ENCODE measurements at places on chromosomes 2 and 18.

DNA sequence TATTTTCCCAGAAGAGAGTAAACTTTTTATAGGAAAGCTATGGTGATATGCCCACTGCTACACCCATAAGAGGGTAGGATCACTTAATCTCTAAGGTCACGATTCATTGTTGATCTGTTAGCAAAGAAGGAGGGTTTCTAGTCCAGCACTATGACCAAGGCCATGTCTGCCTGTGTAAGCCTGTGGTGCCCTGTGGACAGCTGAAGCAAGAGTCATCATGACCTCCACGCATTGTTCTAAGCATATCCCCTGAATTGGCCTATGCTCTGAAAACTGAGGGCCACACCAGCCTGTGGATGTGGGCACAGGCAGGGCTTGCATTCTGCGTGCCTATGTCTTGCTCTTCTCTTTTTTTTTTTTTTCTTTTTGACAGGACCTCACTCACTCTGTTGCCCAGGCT, 89.8 kb upstream of the SMIM21 start:
- no peak for DNase-seq

DNA sequence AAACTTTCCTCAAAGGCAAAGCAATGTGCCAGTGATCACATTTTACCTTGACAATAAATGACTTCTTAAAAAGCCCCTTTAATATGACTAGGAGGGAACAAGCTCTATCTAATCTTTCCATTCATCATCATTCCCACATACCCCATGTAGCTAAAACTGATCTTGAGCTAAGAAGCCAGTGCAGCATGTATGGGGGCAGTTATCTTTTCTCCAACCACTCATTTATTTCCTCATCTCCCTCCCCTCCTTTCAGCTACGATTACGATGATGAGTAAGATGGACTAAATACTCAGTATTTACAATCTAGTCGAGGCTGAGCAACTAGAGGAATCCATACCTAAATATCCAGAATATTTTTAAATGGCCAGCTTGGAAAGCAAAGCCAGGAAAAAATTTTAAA, 35.5 kb downstream of the PNO1 start:
- no peak for DNase-seq

DNA sequence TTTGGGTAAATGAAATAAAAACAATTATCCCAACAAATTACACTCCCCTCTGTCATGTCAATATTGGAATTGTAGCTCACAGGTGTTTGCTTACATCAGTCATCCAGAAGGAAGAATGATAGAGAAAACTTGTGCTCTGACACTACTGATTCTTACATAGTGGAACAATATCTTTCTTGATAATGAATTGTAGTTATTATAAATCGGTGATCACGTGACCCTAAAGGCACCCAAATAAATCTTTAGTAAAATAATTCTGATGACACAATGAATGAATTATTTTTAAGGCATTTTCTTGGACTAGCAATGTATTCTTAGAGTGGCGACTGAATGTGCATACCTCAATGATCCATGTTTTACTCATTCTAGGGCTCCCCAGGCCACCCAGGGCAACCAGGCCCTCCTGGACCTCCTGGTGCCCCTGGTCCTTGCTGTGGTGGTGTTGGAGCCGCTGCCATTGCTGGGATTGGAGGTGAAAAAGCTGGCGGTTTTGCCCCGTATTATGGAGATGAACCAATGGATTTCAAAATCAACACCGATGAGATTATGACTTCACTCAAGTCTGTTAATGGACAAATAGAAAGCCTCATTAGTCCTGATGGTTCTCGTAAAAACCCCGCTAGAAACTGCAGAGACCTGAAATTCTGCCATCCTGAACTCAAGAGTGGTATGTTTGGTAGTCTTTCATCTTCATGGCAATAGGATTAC, 34.5 kb downstream of the COL3A1 start:
- no peak for DNase-seq

DNA sequence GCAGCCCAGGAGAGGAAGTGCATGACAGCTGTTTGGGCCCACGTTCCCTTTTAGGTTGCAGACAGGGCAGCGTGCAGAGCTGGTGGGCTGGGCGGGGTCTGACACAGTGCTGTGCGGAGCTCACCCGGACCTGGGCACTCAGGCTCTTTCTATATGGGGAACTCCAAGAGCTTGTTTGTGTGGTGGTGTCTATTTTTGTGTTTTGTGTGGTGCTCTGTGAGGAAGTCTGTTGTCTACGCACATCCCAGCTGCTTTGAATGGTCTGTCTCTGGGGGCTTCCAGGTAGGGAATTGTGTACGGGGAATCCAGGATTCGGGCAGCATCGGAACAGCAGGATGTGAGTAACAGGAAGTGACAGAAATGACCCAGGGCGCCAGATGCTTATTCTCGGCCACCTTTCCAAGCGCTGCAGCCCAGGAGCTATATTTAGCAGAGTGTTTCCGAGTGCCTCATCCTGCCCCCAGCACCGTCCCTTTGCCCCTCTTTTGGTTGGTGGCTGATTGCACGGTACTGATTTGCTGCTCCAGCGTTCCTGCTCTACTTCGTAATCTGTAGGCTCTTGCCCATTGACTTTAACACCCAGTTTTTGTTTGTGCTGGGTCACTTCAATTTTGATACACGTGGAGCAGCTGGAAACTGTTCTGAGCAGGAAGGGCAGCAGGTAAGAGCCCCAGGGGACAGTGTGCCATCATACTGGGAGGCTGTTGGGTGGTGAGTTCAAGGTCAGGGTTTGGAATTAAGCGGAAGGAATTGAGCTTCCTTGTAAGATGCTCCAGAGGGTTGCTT, 64.7 kb downstream of the DGKD start:
- DNase-seq, result no peak

DNA sequence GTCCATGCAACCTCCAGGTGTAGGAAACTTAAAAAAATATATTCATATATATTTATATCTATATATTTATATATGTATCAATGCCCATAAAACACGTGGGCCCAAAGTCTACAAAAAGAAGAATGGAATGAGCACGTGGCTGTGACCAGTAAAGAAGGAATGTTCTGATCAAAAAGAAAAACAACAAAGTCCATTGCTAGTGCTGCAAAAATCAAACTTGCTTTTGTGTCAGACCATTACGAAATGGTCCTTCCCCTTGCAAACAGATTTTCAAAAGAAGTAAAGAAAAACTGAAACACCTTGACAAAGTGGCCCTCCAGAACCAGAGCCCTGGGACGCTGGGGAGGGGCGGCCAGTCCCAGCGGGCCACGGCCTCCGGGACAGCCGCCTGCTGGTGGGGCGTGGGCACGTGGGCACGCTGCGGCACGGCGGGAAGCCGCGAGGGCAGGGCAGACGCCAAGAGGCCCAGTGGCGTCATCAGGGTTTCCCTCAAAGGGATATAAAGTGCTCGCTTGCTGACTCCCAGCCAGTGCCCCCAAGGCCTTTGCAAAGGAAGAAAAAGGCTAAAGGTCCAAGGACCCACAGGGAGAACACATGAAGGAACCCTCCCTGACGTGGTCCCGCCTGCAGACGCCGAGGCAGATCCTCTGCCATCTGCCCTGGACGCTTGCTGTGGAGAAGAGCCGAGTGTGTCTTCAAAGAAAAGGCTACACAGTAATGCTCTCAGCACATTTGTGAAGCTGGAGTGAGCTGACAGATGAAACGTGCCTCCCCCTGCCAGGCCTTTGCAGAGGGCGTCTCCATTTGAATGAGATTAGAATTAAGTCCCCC, 201.8 kb downstream of the TWIST2 start:
- no peak for DNase-seq

GRCh38 chr2:45134014-45134413, 124.8 kb upstream of the SIX2 start:
- no peak for DNase-seq

- DNase-seq, result no peak
These were observed 446 bp upstream of the RHBDD1 start for GRCh38 chr2:226835420-226835795.

GRCh38 chr2:120653046-120653445, 82.6 kb upstream of the GLI2 start:
- no peak for DNase-seq

- DNase-seq, result no peak
These were observed 10.8 kb upstream of the NR4A2 start for GRCh38 chr2:156343096-156343939.

GRCh38 chr2:105802587-105802986, 57.9 kb downstream of the NCK2 start:
- no peak for DNase-seq

DNA sequence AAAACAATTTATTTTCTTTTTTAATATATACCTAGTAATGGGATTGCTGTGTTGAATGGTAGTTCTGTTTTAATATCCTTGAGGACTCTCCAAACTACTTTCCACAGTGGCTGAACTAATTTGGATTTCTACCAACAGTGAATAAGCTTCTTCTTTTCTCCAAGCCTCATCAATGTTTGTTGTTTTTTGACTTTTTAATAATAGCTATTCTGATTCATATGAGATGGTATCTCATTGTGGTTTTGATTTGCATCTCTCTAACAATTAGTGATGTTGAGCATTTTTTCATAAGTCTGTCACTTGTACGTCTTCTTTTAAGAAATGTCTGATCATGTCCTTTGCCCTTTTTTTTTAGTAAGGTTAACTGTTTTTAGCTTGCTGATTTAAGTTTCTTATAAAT, 863.3 kb downstream of the CNTNAP5 start:
- no peak for DNase-seq

DNA sequence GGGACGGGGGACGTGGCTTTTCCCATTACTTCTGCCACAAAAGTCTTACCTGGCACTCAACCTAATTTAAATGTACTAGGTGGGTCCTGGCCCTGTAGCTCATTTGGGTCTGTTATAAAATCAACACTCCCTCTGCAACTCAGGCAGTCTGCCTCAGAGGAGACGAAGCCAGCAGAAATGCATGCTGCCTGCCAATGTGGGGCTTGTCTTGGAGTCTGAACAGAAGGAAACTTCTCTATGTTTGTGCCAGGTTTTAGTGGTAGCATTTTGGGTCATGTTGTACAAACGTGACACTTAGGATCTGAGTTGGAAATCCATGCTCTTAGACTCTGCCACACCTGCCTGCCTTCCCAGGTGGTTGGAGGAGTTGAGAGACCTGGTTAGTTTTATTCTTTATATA, 292.5 kb upstream of the FAM98A start:
- DNase-seq, result no peak

DNA sequence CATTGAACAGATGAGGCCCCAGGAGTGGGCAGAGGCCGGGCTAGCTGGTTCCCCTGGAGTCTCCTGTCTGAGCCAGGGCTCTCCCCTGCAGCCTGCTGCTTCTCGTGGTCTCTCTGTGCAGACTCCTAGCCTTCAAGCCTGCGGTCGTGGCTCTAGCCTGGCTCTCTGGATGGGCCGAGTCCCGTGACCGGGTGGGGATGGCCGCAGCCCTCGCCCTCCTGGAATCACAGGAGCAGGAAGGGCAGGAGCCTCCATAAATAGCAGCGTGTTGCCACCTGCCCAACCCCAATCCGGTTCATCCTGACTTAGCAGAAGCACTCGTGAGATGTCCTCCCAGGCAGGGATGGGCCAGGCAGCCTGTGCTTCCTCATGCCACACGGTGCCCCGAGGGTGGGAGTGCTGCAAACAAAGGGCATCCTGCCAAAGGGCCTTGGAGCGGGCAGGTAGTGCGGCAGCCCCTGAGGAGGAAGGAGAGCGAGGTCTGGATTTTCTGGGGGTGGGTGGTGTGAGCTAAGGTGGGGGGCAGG, 43.9 kb downstream of the FOSL2 start:
- no peak for DNase-seq

- no peak for DNase-seq
These were observed 14.6 kb downstream of the CYP27C1 start for GRCh38 chr2:127205218-127206125.

DNA sequence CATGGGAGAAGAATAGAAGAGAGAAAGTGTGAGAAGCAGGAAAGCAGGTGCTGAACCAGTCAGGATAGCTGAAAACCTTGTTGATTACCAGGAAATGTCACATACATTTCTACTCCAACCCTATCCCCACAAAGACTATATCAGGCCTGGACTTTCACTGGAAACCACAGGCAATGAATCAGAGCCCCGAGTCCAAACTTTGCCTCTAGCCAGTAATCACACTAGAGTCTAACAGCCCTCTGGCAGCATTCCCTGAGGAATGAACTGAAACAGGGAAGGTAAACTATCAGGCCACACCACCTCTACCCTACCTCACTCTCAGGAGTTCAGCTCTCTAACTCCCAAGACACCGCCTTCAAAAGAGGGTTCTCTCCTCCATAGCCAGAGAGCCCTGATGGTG, 18.7 kb upstream of the IHH start:
- no peak for DNase-seq

DNA sequence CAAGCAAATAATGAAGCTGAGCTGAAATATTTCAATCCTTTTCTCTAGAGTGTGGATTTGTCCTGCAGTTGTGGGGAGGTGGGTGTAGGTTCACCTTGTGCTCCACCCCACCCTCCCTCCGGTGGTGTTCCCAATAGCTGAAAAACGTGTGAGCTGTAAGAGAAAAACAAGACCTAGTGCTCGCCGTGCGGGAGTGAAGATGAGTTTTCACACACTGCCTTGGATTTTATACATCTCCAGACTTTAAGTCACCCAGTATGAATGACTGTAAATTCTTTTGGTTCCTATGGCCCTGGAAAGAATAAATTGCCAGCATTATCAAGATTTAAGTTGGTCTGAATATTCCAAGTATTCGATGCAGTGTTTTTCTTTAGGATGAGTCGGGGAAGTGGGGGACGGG, 1.9 kb upstream of the SOX11 start:
- no peak for DNase-seq

GRCh38 chr2:119678021-119678656, 862 bp upstream of the TMEM177 start:
- no peak for DNase-seq

DNA sequence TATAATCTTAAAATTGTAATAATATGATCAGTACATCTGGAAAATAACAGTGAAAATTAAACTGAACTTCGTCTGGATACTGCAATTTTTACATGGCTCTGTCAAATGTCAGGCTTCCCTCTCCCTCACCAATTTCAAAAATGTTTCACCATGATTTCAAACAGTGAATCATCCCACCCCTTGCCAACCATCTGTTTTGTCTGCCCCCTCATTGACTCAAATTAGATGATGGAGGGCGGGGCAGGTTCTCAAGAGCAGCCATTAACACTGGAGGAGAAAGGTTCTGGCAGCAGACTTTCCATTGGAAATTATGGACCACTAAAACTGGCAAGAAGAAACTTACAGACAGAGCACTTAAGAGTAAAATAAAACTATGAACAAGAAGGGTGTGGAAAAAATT, 1195.7 kb upstream of the ZEB2 start:
- no peak for DNase-seq

DNA sequence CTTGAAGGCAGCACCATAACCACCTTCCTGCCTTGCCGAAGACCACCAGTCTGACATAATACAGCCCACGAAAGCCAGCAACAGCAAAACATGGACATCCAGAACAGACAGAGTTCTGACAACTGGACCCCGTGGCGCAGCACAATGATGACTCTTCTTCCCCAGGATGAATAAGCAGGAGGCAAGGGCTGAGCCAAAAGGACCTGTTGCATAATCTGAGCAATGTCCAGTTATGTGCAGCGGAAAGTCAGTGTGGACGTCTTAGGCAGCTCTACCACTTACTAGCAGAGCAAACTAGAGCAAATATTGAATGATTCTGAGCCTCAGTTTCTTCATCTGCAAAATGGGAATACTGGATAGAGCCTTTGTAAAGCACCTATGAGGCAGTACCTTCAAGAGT, 225.1 kb downstream of the ZBTB7C start:
- no peak for DNase-seq

All from hypothalamus (tissue), 51 donors.